ENCODE measurements at places on chromosomes 16 and 17. TPM values are rescaled to one million over a fixed set of nuclear protein-coding genes. Genes with fewer than 3 reads are reported as not detected.

Gene TXNDC17
- 96.7 TPM for total RNA-seq

Gene GNG13
- not detected for total RNA-seq

Gene DNAI2
- not detected for total RNA-seq

Gene CLEC19A
- total RNA-seq: not detected

Gene CBLN1
- 1.0 TPM for total RNA-seq

Gene GLIS2
- 2.1 TPM for total RNA-seq

Gene DHRS7C
- not detected for total RNA-seq

Gene GPT2
- 291 TPM for total RNA-seq

Gene ANKS4B
- total RNA-seq: not detected

Gene MYO15A
- total RNA-seq: 3.2 TPM

Gene KRTAP4-9
- not detected for total RNA-seq

Gene WSCD1
- 4.2 TPM for total RNA-seq

Gene IL21R
- total RNA-seq: 0.51 TPM

Gene PRM2
- not detected for total RNA-seq

Gene KIF19
- total RNA-seq: 1.1 TPM

Gene SPATA32
- not detected for total RNA-seq

Gene CPHXL2
- total RNA-seq: not detected

Gene MT1E
- total RNA-seq: 211 TPM

Gene EXOC7
- total RNA-seq: 57.7 TPM

Gene KRT15
- not detected for total RNA-seq

Gene FBF1
- 6.8 TPM for total RNA-seq

Gene TERB1
- 0.68 TPM for total RNA-seq

Gene RABEP1
- total RNA-seq: 60.1 TPM

Gene HES7
- not detected for total RNA-seq

Gene TRIM37
- 18.7 TPM for total RNA-seq

Gene CTF1
- 0.85 TPM for total RNA-seq

Gene INO80E
- 45.0 TPM for total RNA-seq

Gene MT1B
- not detected for total RNA-seq

Gene EPOP
- 0.34 TPM for total RNA-seq

Gene APOBR
- 1.6 TPM for total RNA-seq

Gene CA10
- not detected for total RNA-seq

Gene NATD1
- 16.8 TPM for total RNA-seq

Gene OTOP3
- total RNA-seq: not detected

Gene MYH13
- total RNA-seq: not detected

Gene HEXIM1
- 14.5 TPM for total RNA-seq

Gene TPSD1
- 6.6 TPM for total RNA-seq

Gene SLC9A5
- 1.0 TPM for total RNA-seq

Gene KRT37
- total RNA-seq: not detected

Gene VASN
- total RNA-seq: 34.9 TPM

Gene TEX14
- not detected for total RNA-seq

Gene GCGR
- total RNA-seq: not detected

Gene BCL6B
- total RNA-seq: 1.8 TPM

Gene HS3ST2
- total RNA-seq: 5.7 TPM

Gene CSNK1D
- total RNA-seq: 139 TPM

Gene CHST6
- total RNA-seq: not detected

Gene PRAC1
- total RNA-seq: not detected

Gene OR3A3
- not detected for total RNA-seq

Gene FAM20A
- 10.9 TPM for total RNA-seq

Gene KRT31
- total RNA-seq: not detected

Gene MYO1D
- total RNA-seq: 46.3 TPM

Gene MEIOC
- 0.33 TPM for total RNA-seq

All from subcutaneous adipose tissue (tissue), 4 donors.